ENCODE measurements at places on chromosomes 5 and 9. TPM values are rescaled to one million over a fixed set of nuclear protein-coding genes. Genes with fewer than 3 reads are reported as not detected.

SLCO6A1 gene
- not detected for total RNA-seq

LHX3 gene
- not detected for total RNA-seq

SPINK6 gene
- not detected for total RNA-seq

PRDM9 gene
- total RNA-seq = not detected

RHOBTB3 gene
- 97.8 TPM for total RNA-seq

SEMA6A gene
- 7.4 TPM for total RNA-seq

FGF1 gene
- 77.3 TPM for total RNA-seq

MELK gene
- 0.16 TPM for total RNA-seq

NR5A1 gene
- not detected for total RNA-seq

JAKMIP2 gene
- 0.06 TPM for total RNA-seq

DNA sequence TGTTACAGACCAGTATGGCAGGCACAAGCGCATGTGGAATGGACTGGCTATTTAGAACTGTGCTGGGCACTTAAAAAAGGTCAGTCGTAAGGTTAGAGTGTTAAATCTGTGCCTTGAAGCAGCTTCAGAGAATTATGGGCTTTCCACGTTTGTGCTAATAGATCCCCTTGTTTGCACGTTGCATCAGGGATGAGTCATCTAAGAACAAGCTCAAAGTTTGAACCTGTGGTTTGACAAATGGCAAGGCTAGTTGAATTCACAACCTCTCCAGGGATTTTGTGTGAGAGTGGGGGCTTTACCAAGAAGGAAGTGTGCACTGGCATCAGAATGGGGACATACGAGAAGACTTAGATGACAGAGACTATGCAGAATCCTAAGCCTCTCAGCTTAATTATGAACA lies 249.6 kb downstream of the IRX1 start:
- no peak for DNase-seq

DNA sequence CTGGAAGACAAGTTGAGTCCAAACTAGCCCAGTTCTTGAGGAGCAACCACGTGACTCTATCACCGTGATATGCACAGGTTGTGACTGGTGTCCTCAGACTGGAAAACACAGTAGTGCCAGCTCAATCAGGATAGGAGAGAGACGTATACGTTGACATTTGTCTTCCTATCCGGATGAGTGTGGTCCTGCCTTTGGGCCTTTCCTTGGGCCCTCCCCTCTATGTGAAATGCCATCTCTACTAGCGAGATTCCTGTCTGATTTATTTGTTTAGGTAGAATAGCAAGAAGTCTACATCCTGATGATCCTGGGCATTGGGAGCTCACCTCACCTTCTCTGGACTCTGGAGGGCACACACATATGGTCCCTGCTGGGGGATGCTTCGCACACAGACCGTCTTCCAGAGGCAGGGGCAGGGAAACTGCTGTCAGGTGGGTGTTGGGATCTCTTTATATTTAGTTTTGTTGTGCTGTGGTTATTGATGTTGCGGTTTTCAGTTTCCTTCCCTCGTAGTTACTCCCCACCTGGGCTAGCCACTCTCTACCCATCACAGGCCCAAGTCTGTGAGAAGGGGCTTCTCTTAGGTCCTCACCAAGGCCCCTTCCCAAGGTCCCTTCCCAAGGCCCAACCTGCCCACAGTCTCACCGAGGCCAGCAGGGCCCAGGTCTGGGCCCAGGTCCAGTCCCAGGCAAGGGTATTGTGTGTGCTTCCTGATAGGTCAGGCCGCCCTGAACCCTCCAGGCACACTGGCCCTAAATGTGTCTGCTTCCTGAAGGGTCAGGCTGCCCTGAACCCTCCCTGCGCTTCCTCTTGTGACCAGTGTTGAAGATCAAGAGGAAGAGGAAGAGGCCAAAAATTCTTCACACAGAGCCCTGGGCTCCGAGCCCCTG lies 19.0 kb upstream of the SPINK4 start:
- peak; percentile 20 for DNase-seq

GRCh38 chr9:128285033-128285784 lies 9.1 kb downstream of the SWI5 start:
- DNase-seq = no peak

DNA sequence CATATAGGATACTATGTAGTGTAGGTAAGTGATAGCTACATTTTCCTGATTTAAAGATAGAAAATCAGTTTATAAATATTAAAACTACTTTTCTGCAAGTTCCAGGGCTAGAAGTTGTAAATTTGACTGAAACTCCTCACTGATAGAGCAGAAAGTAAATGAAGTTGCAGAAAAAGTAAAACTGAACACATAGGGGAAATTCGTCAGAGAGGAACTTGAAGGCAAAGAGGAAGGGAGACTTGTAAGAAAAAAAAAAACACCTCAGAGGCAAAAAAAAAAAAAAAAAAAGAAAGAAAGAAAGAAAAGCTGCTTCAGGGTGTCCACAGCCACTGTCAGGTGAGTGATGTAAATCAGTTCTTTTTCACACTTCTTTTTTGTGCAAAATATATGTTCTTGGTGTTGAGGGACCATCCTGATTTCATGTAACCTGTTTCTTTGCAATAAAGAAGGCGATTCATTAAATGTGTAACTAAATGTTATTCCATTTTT lies 336.2 kb upstream of the ZNF462 start:
- DNase-seq = no peak

DNA sequence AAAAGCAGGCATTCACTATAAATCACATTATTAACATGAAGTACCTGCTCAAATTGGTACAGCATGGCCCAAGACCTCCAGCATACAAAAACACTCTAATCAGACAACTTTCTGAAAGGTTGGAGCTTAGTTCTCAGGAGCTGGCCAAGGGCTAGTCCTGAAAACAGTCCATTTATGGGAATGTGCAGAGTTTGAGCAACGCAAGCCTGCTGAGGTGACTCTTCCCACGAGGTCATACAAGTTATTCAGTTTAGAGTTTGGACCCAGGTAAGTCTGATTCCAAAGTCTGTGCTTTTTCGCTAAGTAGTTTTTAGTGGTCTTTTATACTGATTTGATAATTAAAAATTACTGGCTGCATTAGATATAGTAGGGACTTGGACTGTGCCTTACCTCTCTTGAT lies 52.6 kb downstream of the AP3S1 start:
- no peak for DNase-seq

GRCh38 chr9:21357479-21358460 lies 7.1 kb upstream of the IFNA6 start:
- no peak for DNase-seq

- DNase-seq = no peak
These were observed 48.5 kb downstream of the MEF2C start for GRCh38 chr5:88834499-88834898.

- DNase-seq = no peak
These were observed 45.5 kb downstream of the DAB2IP start for GRCh38 chr9:121696930-121697329.

DNA sequence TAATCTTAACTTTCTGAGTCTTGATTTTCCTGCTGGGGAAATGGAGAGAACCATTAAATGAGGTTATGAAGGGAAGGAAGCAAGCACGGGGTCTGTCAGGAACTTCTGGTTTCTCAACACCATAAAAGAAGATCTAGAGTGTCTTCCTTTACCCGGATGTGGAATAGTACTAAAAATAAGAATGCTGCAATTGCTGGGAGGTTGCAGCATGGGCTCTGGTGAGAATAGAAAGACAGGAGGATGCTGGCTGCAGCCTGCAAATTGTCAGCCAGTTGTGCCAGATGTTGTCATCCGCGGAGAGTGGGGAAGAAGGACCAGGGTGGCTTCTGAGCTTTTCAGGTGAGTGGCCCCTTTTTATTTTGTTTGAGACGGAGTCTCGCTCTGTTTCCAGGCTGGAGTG lies 69.3 kb upstream of the STC2 start:
- DNase-seq = no peak

- no peak for DNase-seq
These were observed 895 bp upstream of the PDGFRB start for GRCh38 chr5:150156540-150156939.

DNA sequence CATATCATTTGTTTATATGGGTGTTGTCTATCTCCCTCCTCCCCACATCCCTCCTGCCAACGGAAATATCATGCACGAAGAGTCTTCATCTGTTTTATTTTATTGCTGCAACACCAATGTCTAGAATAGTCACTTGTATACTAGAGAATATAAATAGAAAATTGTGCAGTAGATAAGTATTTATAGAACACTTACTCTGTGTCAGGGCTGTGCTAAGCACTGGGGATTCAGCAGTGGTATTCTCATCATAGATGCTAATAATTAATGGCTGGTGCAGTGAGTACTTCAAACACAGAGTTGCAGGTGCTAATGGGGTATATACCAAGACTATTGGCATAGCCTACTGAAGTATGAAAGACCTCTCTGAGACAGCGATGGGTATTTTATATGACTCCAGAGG lies 353.5 kb upstream of the CDH6 start:
- DNase-seq = no peak

- no peak for DNase-seq
These were observed 117.6 kb upstream of the SMIM23 start for GRCh38 chr5:171668097-171668412.

- no peak for DNase-seq
These were observed 285.0 kb downstream of the DMRT2 start for GRCh38 chr9:1335174-1335573.

GRCh38 chr5:172127581-172127980 lies 60.4 kb downstream of the STK10 start:
- DNase-seq = no peak

GRCh38 chr5:162870966-162871365 lies 566.4 kb upstream of the CCNG1 start:
- DNase-seq = no peak

DNA sequence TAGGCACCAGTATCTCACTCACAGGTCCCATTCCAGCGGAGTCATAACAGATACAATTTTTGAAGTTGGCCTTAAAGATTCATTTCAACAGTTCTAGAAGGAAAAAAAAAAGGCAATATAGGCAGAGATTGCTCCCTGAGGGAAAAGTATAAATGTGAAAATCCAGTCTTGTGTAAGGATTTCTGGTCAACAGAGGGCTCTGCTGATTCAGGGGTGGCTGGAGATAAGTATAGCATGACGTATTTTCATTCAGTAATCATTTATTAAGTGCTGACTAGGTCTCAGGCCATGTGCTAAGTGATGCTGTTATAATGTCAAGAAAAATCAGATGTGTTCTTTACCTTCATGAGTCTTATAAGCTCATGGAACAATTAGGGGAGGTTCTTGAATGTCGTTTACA lies 377.3 kb upstream of the MEF2C start:
- no peak for DNase-seq

DNA sequence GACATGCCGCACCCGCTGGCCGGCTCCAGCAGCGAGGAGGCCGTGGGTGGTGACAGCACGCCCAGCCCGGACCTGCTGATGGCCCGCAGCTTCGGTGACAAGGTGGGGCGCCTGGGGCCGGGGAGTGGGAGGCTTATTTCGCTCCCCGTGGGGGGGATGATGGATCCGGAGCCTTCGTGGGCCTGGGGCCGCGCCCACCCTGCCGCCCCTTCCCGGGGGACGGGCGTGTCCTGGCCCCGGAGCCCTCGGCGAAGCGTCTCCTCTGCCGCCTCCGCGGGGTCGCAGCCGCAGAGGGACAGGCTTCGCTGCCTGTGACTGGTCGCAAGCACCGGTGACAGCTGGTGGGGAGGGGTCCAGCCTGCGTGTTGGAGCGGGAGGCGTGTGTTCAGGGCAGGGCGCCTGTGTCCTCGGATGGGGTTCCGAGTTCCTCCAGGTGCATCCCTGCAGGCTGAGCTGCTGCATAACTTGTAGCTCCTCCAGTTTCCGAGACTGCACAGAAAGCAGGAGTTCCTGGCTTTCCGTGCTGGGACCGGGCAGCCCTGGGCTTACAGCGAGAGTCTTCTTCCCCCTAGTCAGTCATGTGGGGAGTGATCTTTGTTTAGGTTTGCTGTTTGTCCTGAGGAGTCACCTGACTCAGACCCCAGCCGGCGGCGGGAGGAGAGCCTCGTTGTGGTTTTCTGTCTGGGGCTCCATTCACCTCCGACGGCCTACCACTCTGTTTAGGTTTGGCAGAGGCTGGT lies 666 bp downstream of the SNX30 start:
- DNase-seq = peak; percentile 21

- no peak for DNase-seq
These were observed 76.6 kb downstream of the OLFM1 start for GRCh38 chr9:135164036-135164435.

DNA sequence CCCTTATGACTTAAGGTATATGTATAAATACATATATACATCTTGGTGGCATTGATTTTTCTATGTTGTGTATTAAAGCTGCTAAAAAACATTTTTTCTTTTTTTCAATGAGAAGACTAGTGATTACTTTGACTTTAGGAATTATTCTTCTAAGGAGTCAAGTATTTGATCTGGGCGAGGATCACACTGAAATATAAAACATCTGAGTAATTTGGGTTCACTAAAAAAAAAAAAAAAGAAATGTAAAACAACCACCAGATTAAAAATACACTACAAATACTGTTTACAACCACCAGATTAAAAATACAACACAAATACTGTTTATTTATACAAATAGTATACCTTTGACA lies 9.0 kb downstream of the UBAP1 start:
- no peak for DNase-seq

DNA sequence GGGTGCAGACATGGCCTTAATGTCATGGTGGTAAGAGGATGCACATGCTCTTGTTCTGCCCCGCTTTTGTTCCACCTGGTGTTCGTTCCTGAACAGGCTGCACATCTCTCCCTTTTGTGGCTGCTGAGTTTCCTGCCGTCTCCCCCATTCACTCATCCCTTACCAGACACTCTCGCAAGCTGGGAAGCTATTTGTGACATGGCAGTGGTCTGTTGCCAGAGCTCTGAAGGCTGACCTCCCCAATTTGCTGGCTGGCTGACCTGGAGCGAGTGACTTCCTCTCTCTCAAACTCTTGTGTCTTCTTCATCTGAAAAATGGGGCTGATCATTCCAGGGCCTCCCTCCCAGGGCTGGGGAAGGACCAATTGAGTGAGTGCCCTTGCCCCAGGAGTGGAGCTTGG lies 35.9 kb downstream of the HRH2 start:
- DNase-seq = no peak

GRCh38 chr9:120724757-120725400 lies 10.6 kb upstream of the MEGF9 start:
- no peak for DNase-seq

- no peak for DNase-seq
These were observed 11.0 kb upstream of the NANS start for GRCh38 chr9:98045234-98046179.

DNA sequence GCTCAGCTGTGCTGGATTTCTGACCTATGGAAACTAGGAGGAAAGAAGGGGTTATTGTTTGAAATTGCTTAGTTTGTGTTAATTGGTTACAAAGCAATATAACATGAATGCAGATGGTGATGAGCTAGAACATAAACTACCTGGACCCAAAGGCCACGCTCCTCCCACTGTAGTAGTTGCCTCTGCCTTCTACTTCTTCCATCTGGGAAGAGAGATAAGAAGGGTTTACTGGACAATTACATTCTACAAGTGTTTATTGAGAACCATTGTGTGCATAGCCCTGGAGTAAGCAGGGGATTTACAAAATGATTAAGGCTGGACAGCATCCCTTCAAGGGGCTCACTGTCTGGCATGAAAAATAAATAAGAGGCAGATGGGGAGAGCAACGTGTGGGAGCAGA lies 355.3 kb upstream of the TRPC7 start:
- DNase-seq = no peak

All from heart right ventricle (tissue), 16 donors.